Stimulated activated CD4-positive, alpha-beta T cell treated with anti-CD3 and anti-CD28 coated beads, Interleukin-2, amount 100 ng/mL, for 24 hours (primary cell): ENCODE measurements at places on chromosomes 11 and 22.

DNA sequence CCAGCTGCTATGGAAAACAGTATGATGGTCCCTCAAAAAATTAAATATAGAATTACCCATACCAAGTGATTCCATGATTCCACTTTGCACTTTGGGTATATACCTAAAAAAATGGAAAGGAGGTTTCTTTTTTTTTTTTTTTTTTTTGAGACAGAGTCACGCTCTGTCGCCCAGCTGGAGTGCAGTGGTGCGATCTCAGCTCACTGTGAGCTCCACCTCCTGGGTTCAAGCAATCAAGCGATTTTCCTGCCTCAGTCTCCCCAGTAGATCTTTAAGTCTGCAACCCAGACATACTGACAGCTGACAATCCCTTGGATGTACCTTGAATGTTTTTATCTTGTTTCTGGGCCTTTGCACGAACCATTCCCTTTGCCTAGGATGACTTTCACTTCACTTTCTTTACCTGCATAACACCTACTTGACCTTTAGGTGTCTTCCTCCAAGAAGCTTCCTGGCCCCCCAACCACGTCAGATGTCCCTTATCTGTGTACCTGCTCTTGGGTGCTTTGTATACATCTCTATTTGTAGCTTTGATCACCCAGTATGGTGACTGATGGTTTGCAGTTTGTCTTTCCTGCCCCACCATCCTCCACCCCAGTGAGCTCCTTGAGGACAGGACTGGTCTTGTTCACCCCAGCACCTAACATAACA is 11.6 kb downstream of the UCP3 start:
- DNase-seq, result no peak

- no peak for DNase-seq
These were observed 22.9 kb downstream of the TNKS1BP1 start for GRCh38 chr11:57301711-57302423.

- no peak for DNase-seq
These were observed 587.7 kb downstream of the BRD1 start for GRCh38 chr22:49240016-49240380.

- no peak for DNase-seq
These were observed 2125.3 kb upstream of the RAG2 start for GRCh38 chr11:38723361-38723760.

DNA sequence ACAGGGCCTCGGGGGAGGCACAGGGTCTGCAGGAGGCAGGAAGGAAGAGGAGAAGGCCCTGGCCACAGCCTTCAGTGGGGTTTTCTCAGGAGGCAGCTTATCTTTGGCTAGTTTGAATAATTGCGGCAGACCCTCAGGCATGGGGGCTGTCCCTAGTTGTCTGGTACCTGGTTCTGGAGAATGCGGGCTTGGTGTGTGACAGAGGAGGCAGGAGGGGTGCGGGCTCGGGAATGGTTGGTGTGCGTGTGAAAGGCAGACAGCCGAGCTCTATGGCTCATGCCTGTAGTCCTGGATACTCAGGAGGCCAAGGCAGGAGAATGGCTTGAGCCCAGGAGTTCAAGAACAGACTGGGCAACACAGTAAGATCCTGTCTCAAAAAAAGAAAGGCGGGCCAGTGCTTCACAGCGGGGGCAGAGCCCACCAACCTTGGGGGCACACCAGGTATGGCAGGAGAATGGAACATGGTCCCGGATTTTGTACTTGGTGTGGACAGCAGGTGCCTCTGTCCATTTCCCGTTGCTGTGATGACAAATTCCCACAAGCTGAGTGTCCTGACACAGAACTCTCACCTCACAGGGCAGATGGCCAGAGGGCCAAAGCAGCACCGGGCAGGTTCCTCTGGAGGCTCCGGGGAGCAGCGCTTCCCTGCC is 640.6 kb downstream of the TBC1D22A start:
- no peak for DNase-seq

- DNase-seq, result no peak
These were observed 1900.7 kb upstream of the RAG2 start for GRCh38 chr11:38498721-38499120.

DNA sequence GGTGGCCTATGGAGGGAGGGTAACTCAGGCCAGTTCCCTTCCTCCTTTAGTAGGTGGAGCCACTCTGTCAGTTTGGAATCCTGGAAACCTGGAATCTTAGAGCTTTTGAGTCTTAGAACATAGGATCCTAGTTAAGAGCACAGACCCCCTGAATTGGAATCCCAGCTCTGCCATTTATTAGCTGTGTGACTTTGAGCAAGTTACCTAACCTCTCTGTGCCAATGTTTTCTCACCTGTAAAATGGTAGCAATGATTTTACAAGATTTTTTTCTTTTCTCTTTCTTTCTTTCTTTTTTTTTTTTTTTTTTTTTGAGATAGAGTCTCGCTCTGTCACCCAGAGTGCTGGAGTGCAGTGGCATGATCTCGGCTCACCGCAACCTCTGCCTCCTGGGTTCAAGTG is 17.1 kb upstream of the CACNA1I start:
- no peak for DNase-seq

DNA sequence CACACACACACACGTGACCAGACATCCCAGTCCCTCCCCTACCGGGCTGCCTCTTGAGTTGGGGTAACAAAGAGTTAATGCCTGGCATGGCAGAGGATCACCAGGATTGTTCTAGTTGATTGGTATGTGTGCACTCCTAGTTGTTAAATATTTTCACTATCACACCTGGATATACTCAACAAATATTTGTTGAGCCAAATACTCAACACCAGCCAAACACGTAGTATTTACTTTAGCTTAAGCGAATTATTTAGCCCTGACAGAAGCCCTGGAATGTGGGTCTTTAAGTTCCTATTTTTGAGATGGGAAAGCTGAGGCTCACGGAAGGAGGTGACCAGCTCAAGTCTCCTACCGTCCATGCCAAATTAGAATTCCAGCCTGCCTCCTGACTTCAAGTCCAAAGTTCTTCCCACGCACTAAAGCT is 10.5 kb downstream of the CD3E start:
- no peak for DNase-seq

GRCh38 chr11:34830648-34831047 is 85.5 kb downstream of the APIP start:
- no peak for DNase-seq

DNA sequence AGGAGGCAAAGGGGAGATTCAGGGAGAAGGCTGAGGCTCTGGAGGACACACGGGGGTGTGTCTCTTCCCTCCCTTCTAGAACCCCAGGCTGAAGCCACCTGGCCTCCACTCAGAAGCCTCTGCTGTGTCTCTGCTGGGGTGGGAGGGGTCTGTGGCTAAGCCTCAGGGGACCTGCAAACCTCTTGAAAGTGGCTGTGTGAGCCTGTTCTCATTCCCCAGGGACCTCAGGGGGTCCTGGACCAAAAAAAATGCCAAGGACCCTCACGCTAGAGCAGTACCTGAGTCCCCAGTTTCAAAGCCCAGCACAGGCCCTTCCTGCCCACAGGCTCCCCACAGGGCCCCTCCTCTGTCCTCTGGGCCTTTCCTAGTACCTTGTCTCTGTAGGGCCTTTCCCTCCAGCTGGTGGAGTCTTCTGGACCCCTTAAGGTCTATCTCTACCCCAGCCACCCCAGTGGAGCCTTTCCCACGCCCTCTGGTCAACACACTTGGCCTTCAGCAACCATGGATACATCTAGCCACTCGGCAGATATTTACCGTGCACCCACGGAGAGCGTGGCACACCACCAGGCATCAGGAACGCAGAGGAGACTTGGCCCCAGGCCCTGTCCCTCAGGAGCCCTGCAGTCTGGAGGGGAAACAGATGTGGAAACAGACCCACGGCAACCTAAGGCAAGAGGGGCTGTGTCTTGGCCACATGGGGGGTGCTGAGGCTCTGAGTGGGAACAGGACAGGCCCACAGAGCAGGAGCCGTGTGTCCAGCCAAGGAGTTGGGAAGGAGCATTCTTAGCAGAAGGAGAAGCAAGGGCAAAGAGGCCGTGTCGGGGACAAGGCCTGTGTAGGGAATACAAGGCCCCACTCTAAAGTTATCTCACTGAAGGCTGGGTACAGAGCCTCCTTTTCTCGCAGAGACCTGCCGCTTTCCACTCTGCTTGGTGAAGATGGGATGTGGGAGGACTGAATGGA is 18.5 kb downstream of the PLA2G6 start:
- DNase-seq, result no peak

GRCh38 chr11:61950035-61950547 is at the start of gene BEST1:
BEST1 (plus strand) TSS chr11:61950351; CDS start chr11:61951807, 1,456 bp downstream.
- no peak for DNase-seq

DNA sequence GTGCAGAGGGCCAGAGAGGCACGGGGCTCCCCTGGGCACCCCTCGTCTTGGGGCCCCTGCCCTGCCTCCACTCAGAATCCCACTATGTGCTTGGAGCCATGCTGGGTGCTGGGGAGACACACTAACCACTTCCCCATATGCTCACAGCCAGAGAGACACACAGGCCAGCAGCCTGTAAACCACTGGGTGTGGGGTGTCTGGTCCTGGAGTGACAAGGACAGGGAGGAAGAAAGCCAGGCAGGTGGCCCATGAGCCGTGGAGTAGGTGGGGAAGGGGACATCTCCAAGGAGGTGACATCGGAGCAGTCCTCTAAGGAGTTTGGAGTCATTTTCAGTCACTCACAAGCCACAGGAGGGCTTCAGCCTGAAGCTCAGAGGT is 58.9 kb downstream of the CDKN1C start:
- no peak for DNase-seq

GRCh38 chr11:57373146-57373545 is 7.8 kb downstream of the PRG3 start:
- no peak for DNase-seq

DNA sequence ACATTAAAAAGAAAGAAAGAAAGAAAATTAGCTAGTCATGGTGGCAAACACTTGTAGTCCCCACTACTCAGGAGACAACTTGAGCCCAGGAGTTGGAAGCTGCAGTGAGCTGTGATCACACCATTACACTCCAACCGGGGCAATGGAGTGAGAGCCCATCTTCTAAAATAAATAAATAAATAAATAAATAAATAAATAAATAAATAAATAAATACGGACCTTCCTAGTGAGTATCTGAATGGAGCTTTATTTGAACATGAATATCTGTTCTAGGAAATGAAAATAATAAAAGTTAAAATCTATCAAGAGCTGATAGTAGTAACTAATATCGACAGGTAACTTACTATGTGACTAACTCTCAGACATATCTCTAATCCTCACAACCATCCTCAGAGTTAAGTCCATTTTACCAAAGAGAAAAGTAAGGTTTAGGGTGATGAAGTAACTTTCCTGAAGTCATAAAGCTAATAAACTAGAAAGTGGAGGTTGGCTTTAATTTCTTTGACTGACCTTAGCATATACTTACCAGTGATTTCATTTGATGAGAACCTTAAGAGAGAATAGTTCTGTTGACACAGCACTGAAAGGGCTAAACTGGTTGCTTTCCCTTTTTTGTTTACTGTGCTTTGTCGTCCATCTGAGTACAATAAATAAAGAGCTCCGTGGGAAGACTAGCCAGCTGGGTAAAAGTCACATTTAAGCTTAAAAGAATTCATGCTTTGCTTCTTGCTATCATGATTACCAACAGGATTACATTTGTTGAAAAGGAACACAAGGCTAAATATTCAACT is 22.4 kb downstream of the ENTHD1 start:
- no peak for DNase-seq

GRCh38 chr11:9222654-9223053 is 42.5 kb downstream of the DENND5A start:
- DNase-seq, result no peak

GRCh38 chr11:14111496-14111895 is 149.0 kb downstream of the SPON1 start:
- DNase-seq, result no peak

DNA sequence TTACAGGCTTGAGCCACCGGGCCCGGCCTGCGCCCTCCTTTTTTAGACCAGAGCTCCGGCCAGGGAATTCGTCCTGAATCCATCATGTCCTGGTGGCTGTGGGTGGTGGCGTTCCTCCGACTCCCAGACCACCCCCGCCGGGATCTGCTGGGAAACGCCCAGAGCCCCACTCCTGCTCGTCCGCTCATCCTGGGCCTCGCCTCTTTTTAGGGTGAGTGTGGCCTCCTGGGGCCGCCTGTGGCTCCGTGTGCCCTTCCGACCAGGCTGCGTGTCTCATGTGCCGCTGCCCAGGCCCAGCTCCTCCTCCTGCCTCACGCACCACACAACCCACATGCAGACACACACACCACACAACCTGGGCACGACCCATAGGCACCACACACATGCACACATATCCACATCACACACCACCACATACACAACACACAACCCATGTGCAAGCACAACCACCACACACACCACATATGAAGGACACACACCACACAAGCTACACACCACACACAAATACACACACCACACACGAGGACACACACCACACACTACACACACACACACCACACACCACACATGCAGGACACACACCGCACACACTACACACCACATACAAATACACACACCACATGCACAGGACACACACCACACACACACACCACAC is 946.2 kb downstream of the BRD1 start:
- DNase-seq, result no peak

GRCh38 chr11:18236664-18237356 is at the start of gene SAA4:
SAA4 (minus strand) TSS chr11:18236802; CDS start chr11:18235926, 876 bp downstream.
- DNase-seq, result no peak

DNA sequence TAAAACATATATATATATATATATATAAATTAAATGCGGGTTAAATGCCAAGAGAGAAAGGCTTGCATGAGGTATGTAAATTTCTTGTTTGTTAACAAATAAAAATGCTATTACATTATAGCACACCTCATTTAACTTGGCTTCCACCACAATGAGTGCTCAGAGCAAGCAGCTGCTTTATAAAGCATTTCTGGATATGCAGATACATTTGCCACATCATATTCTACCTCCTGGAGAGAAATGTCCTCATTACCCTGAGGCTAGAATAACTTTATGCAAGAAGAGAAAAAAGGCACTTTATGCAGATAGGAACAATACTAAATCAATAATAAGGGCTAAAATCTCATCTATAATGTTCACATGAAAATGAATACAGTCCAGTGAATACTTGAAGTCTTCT is 181.7 kb upstream of the CCDC90B start:
- no peak for DNase-seq

GRCh38 chr11:14854057-14854456 is 38.0 kb downstream of the CYP2R1 start:
- no peak for DNase-seq

DNA sequence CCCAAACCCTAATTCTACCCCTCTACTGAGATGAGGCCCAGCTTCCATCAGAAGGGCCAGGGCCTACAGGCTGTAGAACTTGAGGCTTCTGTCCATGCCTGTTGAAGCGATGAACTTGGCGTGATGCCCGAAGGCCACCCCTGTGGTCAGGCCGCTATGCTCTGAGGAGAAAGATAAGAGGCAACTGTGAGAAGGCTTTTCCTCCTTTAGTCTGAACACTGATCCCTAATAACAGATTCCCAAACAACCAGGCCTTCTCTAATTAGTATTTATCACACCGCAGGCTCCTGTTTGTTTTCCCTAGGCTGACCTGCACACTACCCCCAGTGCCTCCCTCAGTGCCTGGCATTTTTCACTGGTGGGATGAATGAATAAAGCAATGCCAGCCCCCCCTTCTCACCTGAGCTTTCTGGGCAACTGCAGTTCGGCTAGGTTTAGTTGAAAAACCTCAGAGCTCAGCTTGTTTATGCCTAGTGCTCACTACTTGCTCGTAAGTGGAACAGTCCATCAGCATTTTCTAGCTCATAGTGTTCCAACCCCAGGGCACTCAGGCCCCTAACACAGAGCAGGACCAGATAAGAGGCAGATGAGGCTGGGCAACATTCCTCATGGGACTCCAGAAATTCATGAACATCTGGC is 15.2 kb downstream of the PRPF19 start:
- DNase-seq, result no peak

- no peak for DNase-seq
These were observed 16.2 kb upstream of the HSD17B12 start for GRCh38 chr11:43664295-43664694.
